Cerebellar nuclear complex (tissue), 1 donor: ENCODE measurements at places on chromosomes 6 and 20.

GRCh38 chr6:39577446-39578165 is 147.6 kb downstream of the KIF6 start:
- DNase-seq = no peak

DNA sequence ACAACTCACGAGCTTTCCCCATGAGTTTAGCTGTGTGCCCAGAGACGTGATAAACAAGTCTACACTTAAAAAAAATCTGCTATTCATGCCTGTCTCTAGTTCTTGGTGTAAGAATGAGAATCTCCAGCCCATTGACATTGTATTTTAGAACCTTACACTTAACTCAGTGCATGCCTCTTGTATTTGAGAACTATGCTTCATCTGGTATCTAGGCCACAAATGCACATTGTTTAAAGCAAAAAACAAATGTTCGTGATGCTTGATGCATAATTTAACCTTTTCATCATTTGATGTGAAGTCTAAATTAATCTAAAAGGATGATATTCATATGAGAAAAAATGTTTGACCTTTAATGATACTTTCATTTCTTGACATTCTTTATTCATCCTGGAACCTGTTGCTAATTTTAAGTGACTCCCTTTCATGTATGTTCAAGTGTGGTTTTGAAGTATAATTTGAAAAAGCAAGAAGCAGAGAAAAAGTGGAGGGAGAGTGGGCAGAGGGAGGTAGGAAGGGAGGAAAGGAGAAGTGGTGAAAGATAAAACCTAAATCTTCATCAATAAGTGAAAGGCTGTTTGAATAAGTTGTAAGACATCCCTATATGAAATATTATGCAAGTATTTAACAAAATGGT is 116.9 kb downstream of the PFDN4 start:
- DNase-seq = no peak

DNA sequence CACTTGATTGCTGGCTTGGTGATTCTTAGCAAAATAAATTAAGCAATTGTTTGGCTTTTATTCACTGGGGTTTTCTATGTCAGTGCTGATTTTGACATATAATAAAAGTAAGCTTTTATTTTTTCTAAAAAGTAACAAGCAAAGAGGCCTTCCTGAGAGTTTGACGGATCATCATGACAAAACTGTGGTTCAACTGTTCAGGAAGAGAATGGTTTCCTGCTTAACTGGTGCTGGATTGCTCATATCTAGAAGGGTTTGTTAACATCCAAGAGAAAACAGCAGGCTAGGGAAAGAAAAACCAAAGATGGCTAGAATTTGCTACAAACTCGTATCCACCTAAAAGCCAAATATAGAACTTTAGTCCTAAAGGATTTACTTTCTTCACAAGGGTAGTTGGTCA is 21.2 kb downstream of the SERPINB1 start:
- DNase-seq = no peak

- DNase-seq = no peak
These were observed 48.2 kb upstream of the TENT5A start for GRCh38 chr6:81800666-81801065.

- no peak for DNase-seq
These were observed 3.7 kb upstream of the NCOA6 start for GRCh38 chr20:34829191-34829590.

DNA sequence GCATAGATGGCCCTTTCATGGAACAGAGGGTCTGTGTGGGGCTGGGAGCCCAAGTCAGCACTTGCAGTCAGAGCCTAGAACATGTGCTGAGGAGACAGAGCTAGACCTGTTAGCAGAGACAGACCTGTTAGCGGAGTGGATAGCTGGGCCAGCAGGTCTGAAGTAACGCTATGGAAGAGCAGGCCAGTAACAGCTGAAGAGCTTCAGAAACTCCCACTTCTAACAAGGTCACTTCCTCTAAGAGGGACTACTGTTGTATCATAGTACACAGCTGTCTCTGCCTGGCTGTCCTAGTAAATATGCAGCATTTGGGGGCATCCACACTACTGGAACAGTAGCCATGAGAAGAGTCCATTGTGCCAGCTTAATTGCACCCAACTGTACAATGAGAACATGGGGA is 41.2 kb upstream of the POLR1H start:
- no peak for DNase-seq

GRCh38 chr6:90922325-90922724 is 335.5 kb upstream of the MAP3K7 start:
- no peak for DNase-seq

GRCh38 chr6:115270953-115271352 is 789.7 kb downstream of the FRK start:
- no peak for DNase-seq

GRCh38 chr6:98842342-98843180 is 8.2 kb downstream of the POU3F2 start:
- no peak for DNase-seq

GRCh38 chr6:33839399-33840047 is 35.7 kb upstream of the MLN start:
- DNase-seq = no peak

- no peak for DNase-seq
These were observed 31.6 kb downstream of the CBFA2T2 start for GRCh38 chr20:33521461-33521860.

GRCh38 chr6:31826793-31827285 is 699 bp upstream of the HSPA1B start:
- DNase-seq = no peak

- DNase-seq = no peak
These were observed 48.9 kb downstream of the KLHL31 start for GRCh38 chr6:53616450-53617357.

GRCh38 chr20:43949741-43950618 is 35.3 kb downstream of the TOX2 start:
- DNase-seq = no peak

DNA sequence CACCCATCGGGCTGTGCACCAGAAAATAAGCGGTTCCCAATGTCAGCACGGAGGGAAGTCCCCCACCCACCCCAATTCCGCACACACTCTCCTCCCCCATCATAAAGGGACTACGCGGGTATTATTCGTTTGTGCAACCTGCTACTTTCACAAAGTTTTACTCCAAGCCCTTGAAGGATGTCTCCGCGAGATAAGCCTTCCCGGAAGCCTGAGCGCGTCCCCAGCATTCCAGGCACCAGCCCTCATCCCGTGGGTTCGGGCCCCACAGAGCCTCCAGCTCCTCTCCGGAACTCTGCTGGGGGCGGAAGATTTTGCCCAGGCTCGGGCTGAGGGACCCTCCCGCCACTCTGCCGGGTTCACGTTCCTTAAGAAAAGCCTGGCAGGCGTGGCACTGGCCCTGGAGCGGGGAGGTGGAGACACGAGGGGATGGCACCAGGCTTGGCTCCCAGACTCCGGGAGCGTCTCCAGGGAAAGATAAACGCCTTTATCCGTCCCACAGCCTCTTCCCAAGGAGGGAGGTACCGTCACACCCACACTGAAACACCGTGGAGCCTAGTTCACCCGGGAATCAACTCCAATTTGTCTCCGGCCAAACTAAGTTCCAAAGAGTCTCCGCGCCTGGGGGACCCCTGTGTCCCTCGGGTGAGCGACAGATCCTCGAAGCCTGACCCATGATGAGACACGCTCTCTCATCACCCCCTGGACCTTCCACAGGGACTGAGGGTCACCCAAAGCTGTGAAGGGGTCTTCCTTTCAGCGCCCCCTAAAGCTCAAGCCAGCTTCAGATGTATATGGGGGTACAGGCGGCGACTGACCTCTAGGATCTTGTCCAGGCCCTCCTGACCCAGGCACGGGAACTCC is 934 bp downstream of the KCNK5 start:
- no peak for DNase-seq

GRCh38 chr20:56574531-56575142 is 41.6 kb downstream of the FAM209B start:
- DNase-seq = no peak

DNA sequence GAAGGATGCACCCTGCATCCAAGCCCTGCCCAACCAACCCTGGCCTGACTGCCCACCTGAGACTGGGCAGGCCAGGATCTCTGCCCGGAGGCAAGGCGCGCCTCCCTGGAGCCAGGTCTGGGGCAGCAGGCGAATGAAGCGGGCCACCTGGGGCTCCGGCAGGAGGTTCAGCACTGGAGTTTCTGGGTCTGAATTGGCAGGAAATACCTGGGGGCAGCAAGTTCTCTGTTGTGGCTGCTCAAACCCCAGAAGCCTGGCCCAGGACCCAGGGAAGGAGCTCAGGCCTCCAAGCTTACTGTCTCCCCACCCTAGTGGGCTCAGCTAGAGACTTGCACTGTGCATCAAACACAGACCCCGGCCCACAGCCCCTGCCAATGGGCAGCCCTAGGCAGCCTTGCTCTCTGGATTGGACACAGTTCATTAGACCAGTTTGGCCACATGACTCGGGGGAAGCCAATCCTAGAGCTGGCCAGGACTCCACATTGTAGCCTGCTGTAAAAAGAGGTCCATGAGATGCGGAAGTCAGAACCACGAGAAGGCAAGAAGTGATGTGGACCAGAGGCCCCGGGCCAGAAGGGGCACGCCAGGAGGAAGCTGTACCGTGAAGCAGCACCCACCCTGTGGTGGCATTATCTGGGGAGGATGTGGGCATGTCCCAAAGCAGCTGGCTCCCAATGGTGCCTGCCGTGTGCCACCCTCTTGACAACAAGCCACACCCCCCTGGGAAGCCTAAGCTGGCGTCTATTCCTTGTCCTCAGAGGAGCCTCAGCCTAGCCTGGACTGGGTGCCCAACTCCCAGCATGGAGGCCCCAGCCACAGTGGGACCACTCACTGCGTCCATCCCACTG is 3.1 kb downstream of the CPXM1 start:
- DNase-seq = no peak

GRCh38 chr20:19885939-19886660 is 128.0 kb downstream of the RIN2 start:
- no peak for DNase-seq

GRCh38 chr20:2991532-2991931 is 51.9 kb upstream of the GNRH2 start:
- DNase-seq = no peak

DNA sequence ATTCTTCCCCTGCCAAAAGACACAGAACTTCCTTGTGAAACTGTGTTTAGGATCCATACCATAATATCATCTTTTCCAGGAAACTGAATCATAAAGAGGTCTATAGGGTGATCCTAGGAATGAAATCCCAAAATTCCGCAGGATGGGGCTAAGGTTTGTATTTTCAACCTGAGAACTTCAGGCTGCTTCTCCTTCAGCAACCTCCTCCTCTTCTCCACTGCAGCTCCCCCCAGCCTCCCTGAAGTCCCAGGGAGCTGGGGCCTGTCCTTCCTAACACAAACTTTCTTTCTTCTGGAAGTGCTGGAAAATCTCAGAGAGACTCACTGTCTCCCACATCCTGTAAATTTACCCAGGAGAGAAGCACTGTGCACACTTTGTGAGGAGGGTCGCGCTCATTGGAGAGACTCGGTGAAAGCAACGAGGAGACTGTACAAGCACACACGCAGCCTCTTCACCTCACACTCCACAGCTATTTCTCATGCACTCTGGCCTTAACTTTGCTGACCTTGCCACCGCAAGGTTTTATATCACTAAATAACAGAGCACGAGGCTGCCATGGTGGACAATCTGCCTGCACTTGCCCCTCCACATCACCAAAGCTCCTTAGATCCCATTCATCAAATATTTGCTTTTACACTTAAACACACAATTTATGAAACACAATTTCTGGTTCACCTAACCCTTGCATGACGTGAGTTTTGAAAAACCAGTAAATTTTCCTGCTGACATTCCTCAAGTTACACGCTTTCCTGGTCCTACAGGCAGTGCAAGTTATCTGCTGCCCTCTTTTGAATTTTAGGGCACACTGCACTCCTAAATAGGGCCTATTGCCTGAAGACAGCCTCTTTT is 14.3 kb downstream of the ID4 start:
- no peak for DNase-seq

DNA sequence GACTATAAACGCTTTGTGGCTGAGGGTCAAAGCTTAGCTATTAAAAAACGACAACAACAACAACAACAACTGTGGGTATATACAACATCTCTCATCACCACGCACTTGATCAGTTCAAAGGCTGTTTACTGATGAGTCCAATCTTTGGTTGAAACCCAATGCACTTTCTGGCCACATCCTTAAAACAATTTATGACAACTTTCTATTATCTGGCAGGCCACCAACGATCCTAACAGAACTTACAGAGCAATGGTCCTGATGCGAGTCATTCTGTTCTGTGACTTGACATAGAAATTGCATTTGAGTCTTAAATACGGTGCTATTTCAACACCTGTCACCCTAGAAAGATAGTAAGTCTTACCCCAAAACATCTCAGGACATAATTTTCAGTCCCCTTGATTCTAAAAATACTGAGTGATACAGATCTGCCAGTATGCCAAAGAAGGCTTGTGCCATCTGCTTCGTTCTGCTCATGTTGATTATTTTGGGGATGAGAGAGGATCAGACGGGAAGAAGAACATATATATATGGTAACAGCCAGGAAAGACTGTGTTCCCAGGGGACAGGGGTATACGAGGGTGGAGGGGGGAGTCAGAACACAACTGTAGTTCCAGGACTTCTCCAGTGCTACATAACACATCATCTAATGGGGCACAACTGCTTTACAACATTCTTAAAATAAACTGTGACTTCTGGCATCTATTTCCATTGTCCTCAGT is 55.8 kb downstream of the PLAGL1 start:
- no peak for DNase-seq

GRCh38 chr20:50221501-50222308 is 31.1 kb downstream of the CEBPB start:
- DNase-seq = no peak

- no peak for DNase-seq
These were observed 941.3 kb downstream of the TBC1D32 start for GRCh38 chr6:120392941-120393340.

DNA sequence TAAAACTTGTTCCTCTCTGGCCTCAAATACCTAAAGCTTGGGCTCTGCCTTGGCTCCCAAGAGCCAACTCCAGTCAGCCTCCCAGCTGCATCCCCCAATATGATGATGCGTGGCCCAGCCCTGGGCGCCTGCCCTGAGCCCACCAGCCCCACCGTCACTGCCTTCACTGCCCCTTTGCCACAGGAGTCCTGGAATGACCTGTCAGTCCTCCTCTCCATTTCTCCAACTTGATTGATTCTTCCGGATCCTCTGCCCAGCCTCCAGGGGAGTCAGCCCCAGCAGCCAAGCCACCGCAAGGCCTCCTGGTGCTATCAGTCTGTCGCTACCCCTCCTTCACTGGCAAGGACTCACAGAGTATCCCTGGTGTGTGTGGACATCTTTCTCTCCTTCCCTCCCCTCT is 96.7 kb upstream of the PMEPA1 start:
- no peak for DNase-seq

GRCh38 chr6:87276624-87277023 is 45.8 kb upstream of the SMIM8 start:
- no peak for DNase-seq

- no peak for DNase-seq
These were observed 633.1 kb downstream of the CDH26 start for GRCh38 chr20:60591172-60591799.

GRCh38 chr6:37588735-37589108 is 89.0 kb upstream of the CCDC167 start:
- DNase-seq = no peak

- DNase-seq = no peak
These were observed 34.9 kb downstream of the RNF24 start for GRCh38 chr20:3980260-3981131.
